ENCODE measurements at places on chromosomes 16 and 17.
A peak's percentile ranks its signal among the peaks of the same experiment; 100 is the strongest.

DNA sequence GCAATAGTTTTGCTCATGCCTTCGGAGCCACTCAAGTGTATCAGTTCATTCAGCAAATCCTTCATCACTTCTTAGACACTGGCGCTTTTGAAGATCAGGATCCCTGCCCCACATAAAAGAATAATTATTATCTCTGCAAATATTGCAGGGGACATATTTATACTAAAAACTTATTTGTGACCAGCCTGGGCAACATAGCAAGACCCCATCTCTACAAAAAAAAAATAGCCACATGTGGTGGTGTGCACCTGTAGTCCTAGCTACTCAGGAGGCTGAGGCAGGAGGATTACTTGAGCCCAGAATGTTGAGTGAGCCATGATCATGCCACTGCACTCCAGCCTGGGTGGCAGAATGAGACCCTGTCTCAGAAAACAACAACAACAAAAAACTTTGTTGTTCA, 1.7 kb upstream of the APPBP2 start:
- no peak for DNase-seq

DNA sequence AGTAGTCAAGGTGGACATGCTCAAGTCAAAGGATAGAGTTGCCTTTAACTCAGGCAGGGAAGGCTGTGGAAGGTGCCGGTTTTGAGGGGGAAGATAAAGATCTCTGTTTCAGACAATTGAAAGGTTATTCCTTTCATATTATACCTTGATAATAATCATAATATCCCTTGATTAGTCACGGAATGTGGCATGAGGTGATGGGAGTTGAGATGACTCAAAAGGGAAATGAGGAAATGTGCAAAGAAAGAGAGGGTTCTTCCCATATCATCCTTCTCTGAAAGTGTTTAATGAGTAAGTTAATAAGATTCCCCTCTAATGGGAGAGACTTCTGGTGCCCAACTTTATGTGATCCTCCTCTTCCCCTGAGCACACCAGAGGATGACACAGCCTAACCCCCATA, 43.1 kb upstream of the HS3ST2 start:
- DNase-seq, result no peak

DNA sequence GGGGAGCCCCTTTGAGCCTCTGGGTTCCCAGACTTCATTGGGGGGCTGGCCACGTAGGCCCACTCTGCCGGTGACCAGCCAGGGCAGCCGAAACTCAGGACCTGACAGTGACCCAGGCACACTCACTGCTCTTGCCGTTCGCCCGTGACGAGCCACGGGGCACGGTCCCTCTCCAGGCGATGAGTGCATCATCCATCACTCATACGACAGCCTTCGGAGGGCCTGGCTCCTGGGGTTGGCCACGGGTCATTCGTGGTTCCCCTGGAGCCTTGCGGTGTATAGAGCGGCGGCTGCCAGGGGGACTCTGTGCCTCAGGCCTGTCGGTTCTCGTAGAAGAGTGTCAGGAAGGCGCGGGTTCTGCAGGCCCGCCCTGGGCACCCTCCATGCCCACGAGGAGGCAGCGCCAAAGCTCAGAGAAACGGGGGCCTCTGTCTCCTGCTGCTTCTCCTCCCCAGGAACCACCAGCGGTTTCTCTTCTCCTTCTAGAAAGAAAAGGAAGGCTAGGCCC, 11.2 kb upstream of the NUDT16L1 start:
- DNase-seq, result no peak

DNA sequence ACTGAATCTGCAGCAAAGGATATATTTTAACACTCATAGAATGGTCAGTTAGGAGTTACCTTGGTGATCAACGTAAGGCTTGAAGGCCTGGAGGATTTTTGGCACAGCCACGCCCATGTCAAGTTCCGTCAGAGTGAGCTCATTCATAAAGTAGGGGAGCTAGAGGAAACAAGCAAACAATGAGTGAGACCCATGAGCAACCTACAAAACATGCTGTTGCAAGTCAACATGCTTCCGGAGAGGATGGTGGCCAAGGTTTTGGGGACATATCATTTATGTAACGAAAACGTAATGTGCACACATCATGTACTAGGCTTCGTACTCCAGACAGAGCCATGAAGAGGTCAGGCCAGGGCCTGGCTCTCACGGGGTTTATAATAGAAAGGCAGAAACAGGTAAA, 41.1 kb upstream of the ERN1 start:
- peak; percentile 59 for DNase-seq

DNA sequence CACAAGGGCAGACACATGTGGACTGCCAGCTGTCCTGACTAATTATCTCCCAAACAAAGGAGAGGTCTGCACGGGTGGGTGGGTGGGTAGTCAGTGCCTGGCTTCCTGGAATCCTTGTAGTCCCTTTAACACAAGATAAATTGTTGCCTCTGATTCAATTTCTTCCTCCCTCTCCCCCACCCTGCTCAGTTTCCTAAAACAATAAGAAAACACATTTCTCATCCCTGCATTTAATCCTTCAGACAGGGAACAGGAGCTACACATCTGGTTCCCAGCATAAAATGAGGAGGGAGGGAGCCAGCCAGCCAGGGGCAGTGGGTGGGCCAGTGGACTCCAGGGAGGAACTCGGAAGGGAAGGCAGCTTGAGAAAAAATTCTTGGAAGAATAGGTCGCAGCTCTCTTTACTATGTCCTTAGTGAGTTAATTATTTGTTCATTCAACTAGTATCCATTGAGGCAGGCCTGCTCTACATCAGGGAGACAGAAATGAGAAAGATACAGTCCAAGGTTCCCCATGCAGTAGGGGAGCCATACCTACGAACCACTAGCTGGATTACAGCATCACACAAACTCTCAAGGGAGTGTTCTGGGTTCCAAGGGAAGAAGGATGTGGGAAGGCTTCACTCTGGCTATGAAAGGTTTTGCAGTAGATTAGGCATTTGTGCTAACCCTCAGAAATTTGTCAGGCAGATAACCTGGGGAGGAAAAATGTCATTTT, 58.3 kb downstream of the CCT6B start:
- no peak for DNase-seq

DNA sequence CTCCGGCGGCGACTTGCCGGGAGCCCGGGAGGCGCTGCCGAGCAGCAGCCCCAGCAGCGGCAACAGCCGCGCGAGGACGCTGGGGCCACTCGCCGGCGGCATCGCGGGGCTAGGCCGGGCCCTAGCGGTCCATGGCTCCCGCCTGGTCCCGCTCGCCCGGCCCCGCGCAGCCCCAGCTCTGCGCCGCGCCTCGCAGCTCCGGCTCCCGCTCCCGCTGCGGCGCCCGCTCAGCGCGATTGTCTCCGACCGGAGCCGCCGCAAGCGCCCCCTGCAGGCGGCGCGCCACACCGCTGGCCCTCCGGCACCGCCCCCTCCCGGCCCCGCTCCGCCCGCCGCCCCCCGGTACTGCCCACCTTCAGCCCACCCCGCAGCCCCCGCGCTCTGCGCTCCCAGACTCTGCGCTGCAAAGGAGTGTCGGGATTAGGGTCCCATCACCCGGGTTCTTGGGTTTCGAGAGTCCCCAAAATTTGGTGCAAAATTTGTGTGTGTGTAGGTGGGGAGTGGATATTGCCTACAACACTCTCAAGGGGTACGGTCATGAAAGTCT, at the start of gene FAM171A2:
TSS of gene FAM171A2 (minus strand) at position 241 of the 547 bp plus-strand sequence. CDS start at position 102, 139 bp downstream.
- DNase-seq, result peak; percentile 39

DNA sequence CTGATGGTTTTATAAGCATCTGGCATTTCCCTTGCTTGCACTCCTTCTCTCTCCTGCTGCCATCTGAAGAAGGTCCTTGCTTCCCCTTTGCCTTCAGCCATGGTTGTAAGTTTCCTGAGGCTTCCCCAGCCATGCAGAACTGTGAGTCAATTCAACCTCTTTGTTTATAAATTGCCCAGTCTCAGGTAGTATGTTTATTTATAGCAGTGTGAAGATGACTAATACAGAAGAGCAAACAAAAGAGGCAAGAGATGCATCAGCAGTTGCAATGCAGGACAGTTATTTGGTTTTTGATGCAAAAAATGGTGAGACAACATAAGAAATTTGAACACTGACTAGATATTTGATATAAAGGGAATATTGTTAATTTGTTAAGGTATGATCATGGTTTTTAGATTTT, 16.8 kb downstream of the TMEM100 start:
- DNase-seq, result peak; percentile 50

GRCh38 chr16:8665529-8665928, 8.9 kb upstream of the ABAT start:
- no peak for DNase-seq

- no peak for DNase-seq
Observed at GRCh38 chr16:22417019-22417418, 42.6 kb upstream of the CDR2 start.

DNA sequence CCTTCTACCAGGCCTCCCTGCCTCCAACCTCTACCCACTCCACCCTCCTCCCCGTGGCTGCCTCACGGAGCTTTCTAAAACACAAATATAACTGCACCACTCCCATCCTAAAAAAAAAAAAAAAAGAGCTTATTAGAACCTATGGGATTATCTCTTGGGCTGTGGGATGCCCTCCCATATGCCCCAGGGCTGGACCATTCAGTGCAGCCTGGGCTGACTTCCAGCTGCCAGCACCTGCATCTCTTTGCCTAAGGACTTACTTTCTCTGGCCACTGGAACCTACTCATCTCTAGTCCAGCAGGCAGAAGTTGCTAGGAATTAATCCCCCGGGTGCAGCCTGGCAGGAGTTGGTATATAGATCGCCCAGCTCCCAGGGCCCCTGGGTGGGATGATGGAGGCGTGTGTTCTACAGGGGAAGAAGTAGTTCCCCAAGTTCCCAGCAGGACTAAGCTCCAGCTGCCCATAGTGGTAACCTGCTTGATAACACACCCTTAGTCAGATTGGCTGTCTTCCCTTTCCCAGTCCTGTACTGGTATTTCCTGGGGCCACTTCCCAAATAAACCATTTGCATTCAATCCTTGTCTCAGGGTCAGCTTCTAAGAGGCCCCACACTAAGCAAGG, 10.3 kb downstream of the MPP3 start:
- DNase-seq, result no peak

- DNase-seq, result peak; percentile 54
Observed at GRCh38 chr16:81885976-81886586, 107.0 kb downstream of the PLCG2 start.

DNA sequence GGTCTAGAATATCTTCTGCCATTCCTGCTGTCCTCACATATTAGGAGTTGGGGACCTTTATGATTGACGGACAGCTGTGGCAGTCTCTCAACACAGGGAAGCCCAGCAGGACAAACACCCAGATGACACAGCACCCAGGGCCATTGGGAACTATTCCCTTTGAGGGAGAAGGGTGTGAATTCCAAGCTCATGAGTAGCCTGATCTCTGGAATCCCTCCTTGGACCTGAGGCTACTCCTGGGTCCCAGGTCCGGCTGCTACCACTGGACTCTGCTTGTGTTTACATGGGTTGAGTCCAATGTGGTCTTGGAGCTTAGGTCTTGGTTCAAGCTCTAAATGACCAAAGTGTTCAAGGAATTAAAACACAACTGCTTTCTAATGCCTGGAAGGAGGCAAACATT, 78.9 kb downstream of the SLC6A2 start:
- peak; percentile 13 for DNase-seq

GRCh38 chr17:22131740-22132139, 439.4 kb downstream of the KCNJ18 start:
- no peak for DNase-seq

- no peak for DNase-seq
Observed at GRCh38 chr16:26768385-26769010, 298.2 kb upstream of the C16orf82 start.

GRCh38 chr17:43576563-43577229, 30.6 kb upstream of the ETV4 start:
- peak; percentile 75 for DNase-seq

DNA sequence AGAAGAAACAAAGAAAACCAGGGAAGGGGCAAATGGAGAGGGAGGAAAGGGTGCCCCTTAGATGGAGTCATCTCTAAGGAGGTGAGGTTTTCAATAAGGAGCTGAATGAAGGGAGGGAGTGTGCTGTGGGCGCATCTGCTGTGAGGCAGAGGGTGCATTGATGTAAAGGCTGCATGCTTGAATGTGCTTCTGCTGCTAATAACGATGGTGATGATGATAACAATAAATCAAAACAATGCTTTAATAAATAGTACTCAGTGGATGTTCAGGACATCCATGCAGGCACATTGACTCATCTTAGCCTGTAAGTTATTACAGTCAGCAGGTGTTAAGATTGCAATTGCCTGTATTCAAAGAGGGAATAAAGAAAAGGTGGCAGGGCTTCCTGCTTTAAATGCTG, 87.8 kb downstream of the SHISA6 start:
- DNase-seq, result no peak

GRCh38 chr17:66665194-66665593, 169.7 kb upstream of the CACNG5 start:
- no peak for DNase-seq

DNA sequence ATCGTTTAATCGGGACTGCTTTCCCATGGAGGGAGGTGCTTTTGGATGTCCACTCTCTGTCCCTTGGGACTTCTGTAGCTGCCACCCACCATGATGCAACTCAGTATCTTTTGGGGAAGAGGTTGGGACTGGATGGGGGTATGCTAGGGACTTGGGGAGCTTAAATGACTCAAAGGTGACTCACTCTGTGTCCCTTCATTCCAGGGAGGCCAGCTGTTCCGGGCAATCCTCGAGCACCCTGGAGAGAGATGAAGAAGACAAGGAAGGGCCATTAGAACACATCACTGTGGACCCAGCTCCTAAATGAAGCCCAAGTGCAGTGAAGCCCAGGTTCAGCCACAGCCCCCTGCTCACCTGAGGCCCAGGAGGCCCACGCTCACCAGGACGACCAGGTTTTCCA, 4.6 kb downstream of the COL1A1 start:
- peak; percentile 54 for DNase-seq

DNA sequence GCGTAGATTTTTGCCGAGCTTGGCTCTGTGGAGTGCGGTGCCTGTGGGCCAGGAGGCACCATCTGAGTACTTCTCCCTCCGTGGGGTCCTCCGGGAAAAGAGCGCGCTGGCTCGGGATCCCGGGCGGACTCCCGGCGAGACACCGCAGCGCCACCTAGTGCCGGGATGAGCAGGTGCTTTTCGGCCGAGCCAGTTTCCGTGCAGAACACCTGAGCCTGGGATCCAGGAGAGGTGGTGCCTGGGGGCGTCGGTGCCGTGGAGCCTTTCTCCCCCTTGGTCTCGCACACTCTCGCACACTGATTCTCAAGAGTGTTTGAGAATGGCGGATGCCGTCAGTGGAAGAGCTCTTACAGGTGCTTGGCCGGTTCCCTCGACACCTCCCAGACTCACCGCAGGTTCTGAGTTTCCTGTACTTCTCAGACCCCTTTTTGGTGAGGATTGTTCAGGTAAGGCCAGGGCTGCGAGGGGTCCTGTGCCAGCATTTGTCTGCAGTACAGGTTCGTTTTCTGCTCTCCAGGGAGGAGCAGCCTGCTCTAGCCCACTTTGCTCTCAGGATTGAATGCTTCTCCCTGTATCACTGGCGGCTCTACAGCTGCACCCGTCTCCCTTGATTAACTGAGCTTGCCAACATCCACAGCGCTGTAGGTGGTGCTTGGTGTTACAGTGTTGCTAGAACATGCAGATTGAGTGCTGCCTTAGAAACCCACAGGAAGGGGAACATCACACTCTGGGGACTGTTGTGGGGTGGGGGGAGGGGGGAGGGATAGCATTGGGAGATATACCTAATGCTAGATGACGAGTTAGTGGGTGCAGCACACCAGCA, 23.3 kb downstream of the TBCD start:
- peak; percentile 50 for DNase-seq

Measured in MCF 10A (cell line).